ENCODE measurements at places on chromosomes 1 and 21. TPM values are rescaled to one million over a fixed set of nuclear protein-coding genes. Genes with fewer than 3 reads are reported as not detected.

DNA sequence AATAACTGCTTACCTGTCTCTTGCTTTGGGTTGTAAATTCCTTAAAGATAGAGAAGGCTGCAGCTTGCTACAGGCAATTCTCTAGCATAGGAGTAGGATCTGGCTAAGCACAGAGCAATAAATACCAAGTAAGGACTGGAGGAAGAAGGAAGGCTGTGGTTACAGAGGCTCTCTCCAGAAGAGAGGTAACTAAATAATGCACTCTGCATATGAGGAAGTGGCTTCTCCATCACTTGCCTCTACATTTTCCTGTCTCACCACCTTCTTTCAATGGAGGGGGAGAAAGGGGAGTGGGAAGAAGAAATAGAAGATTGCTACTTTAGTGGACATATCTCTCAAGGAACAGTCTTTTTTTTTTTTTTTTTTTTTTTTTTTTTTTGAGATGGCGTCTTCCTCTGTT is 60.9 kb upstream of the LAX1 start:
- peaks cover 13% of the 10 kb centered on the region for H3K36me3 ChIP-seq
- no peaks in the 10 kb centered on the region for H3K27me3 ChIP-seq
- H3K27ac ChIP-seq = no peak overlapping the region
- DNase-seq = no peak

- no peak overlapping the region for H3K4me3 ChIP-seq
- peaks cover 53% of the 10 kb centered on the region for H3K36me3 ChIP-seq
- DNase-seq = no peak
- H3K27ac ChIP-seq = no peak overlapping the region
- H3K4me1 ChIP-seq = peaks cover 29% of the 10 kb centered on the region
These were observed 54.6 kb downstream of the DPH5 start for GRCh38 chr1:100971021-100971420.

DNA sequence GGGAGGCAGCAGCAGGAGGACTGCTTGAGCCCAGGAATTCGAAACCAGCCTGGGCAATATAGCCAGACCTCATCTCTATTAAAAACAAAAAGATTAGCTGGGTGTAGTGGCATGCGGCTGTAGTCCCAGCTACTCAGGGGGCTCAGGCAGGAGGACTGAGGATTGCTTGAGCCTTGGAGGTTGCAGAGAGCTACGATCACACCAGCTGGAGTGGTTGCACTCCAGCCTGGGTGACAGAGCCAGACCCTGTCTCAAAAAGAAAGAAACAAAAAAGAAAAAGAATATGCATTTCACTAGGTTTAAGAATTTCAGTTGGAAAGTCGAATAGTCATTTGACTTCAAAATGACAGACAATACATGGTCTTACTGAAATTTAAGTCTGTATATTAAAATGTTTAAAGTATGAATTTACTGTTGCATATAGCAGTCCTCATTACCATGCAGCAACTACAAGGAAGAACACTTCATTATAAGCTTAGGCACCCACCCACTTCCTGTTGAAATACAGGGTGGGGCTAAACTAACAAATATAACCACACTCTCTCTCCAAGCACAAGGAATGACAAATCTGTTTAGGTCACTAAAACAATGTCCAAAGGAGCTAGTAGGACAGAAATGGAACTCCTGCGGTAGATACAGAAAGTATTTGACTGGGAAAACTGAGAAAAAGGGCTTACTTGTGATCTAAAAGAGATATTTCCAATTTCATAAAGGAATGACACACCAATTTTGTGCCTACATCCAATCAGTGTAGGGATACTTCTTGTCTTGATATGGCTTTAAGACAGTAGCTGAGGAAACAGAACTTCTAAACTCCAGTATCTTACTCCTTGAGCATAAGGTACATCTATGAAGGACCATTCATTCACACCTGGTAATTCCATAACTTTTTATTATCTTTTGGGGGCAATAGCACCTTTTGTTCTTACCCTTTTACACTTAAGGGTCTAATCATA is 44.1 kb downstream of the GPR3 start:
- H3K4me3 ChIP-seq = no peak overlapping the region
- peaks cover 72% of the 10 kb centered on the region for H3K4me1 ChIP-seq
- H3K27me3 ChIP-seq = no peaks in the 10 kb centered on the region
- H3K36me3 ChIP-seq = peaks cover 16% of the 10 kb centered on the region
- H3K27ac ChIP-seq = peak overlapping the region; percentile 73

GRCh38 chr1:87673748-87674147 is 345.1 kb downstream of the LMO4 start:
- no peak overlapping the region for H3K27ac ChIP-seq
- H3K36me3 ChIP-seq = no peaks in the 10 kb centered on the region
- DNase-seq = no peak
- no peak overlapping the region for H3K4me3 ChIP-seq
- H3K4me1 ChIP-seq = no peaks in the 10 kb centered on the region

DNA sequence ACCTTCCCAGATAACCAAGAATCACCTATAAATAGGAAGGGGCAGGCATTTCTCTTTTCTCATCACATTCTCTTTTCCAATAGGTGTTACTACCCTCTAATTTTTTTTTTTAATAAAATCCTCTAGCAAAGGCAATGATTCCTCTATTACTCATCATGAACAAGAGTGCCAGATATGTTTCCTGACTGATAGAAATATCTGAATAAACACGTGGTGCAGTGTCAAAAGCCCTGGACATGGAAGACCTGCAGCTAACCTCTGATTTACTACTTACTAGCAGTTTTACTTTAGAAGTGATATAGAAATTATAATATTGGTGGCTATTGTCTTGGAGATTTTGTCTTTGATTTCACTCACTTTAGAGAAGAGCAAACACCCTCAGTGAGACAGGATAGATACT is 194.6 kb upstream of the SAMSN1 start:
- H3K27ac ChIP-seq = no peak overlapping the region
- H3K4me3 ChIP-seq = no peak overlapping the region
- DNase-seq = no peak
- H3K36me3 ChIP-seq = peaks cover 1% of the 10 kb centered on the region
- peaks cover 2% of the 10 kb centered on the region for H3K27me3 ChIP-seq

- no peaks in the 10 kb centered on the region for H3K36me3 ChIP-seq
- peaks cover 15% of the 10 kb centered on the region for H3K4me1 ChIP-seq
- no peak overlapping the region for H3K27ac ChIP-seq
- DNase-seq = peak; percentile 61
- H3K4me3 ChIP-seq = no peak overlapping the region
These were observed 23.0 kb downstream of the ACTA1 start for GRCh38 chr1:229410692-229411433.

DNA sequence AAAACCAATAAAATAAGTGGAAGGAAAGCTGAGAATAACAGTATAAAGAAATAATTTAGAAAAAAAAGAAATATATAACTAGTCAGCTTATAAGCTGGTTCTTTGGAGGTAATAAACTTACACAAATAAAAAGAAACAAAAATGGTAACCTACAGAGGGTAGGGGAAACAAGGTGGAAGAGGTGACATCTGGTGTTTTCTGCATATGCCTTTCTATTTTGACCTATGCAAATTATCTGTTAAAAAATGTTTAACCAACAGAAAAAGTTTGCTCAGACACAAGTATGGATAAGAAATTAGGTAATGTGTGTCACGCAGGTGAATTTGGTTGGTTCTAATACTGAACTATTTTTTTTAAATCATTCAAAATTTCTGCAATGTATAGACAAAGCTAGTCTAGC is 53.6 kb upstream of the DMRTA2 start:
- no peak overlapping the region for H3K4me3 ChIP-seq
- no peak for DNase-seq
- no peaks in the 10 kb centered on the region for H3K27me3 ChIP-seq
- no peaks in the 10 kb centered on the region for H3K4me1 ChIP-seq

- H3K4me1 ChIP-seq = peaks cover 63% of the 10 kb centered on the region
- peaks cover 10% of the 10 kb centered on the region for H3K36me3 ChIP-seq
- H3K4me3 ChIP-seq = peak overlapping the region; percentile 91
- H3K27me3 ChIP-seq = peaks cover 8% of the 10 kb centered on the region
These were observed 959 bp downstream of the CD58 start for GRCh38 chr1:116569776-116570357.

DNA sequence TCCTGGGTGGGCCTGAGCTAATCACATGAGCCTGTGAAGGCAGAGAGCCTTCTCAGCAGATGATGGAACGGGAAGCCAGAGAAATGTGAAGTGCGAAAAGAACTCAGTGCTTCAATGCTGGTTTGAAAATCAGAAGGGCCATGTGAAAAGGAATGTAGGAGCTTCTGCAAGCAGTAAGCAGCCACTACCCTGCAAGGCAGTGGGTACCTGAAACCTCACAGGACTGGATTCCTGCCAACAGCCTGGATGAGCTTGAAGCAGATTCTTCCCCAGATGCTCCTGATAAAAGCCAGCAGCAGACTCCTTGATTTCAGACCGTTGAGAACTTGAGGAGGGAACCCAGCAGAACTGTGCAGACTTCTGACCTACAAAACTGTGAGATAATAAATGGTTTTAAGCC is 158.6 kb downstream of the SYT2 start:
- no peaks in the 10 kb centered on the region for H3K27me3 ChIP-seq
- no peak overlapping the region for H3K4me3 ChIP-seq
- DNase-seq = no peak
- peaks cover 3% of the 10 kb centered on the region for H3K4me1 ChIP-seq

- DNase-seq = no peak
- H3K4me3 ChIP-seq = peak overlapping the region; percentile 57
- no peaks in the 10 kb centered on the region for H3K27me3 ChIP-seq
These were observed 1.6 kb upstream of the PIGK start for GRCh38 chr1:77220687-77221463.

DNA sequence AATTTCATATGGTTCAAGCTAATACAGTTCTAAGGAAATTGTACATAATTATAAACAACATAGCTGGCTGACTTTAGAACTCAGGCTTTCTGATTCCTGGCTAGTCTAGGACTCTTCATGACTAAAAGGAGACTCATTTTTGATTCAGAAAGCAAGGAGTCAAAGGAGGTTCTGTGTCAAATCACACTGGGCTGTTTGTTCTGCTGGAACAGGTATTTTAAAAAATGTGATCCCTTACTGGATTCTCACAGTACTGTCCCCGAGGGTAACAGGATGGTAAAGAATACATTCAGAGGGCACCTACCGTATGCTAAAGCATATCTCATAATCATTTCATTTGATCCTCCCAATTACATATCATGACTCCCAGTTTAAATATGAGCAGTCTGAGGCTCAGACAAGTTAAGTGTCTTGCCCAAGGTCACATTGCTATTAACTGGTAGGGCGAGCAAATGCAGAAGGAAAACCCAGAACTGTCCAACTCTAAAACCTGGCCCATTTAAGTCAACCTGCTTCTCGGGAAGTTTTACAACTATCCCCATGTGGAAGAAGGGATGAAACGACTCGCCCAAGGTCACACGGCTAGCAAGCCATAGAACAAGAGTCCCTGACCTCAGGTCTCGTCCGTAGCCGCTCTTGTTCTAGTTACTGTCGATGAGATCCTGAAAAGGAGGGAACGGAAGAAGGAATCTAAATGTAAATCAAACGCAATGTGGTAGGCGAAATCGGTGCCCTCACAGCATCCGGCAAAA is 675 bp downstream of the MYSM1 start:
- H3K27ac ChIP-seq = peak overlapping the region; percentile 94
- H3K27me3 ChIP-seq = no peaks in the 10 kb centered on the region
- peaks cover 11% of the 10 kb centered on the region for H3K4me1 ChIP-seq
- no peak for DNase-seq
- peak overlapping the region; percentile 85 for H3K4me3 ChIP-seq
- peaks cover 19% of the 10 kb centered on the region for H3K36me3 ChIP-seq

Gene NPHS2
- not detected for total RNA-seq

Gene EPRS1
- 301 TPM for total RNA-seq

Gene CHODL
- total RNA-seq = not detected

Data from activated CD4-positive, alpha-beta T cell treated with anti-CD3 and anti-CD28 coated beads for 36 hours (primary cell).